ENCODE measurements at places on chromosomes 13 and 19.

- DNase-seq = no peak
Observed at GRCh38 chr19:50838239-50838638, 4.9 kb upstream of the KLK15 start.

DNA sequence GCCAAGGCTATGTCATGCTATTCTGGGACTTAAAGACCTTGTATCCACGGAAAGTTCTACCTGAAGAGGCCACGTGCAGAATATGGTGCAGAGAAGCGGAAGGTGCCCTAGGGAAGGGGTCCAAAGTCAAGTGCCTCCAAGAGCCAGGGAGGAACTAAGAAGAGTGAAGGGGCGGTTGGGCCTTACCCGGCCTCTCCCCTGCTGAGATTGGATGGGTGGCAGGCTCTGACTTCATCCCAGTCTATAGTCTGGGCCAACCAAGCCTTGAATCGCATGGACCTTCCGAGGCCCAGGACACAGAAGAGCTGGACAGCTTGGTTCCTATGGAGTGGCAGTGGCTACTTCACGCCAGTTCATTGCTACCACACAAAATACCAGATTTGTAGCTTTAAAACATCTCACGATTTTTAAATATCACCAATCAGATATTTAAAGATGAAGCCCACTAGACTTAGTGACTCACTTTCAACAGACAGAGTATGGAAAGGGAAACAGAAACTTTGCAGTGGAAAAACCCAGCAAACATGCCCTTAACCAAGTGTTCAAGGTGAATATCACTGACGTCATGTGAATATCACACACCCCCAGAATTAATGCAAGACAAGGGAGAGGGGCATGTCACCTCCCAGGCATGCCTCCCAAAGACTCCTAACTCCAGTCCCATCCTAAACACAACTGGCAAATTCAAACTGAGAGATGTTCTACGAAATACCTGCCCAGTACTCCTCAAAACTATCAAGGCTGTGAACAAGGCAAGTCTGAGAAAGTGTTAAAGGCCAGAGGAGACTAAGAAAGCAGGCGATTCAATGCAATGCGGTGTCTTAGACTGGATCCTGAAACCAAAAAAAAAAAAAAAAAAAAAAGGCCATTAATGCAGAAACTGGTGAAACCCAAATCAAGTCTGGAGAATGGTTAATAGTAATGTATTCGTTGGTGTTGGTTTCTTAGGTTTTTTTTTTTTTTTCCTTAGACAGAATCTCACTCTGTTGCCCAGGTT is 10.2 kb downstream of the C19orf12 start:
- no peak for DNase-seq

DNA sequence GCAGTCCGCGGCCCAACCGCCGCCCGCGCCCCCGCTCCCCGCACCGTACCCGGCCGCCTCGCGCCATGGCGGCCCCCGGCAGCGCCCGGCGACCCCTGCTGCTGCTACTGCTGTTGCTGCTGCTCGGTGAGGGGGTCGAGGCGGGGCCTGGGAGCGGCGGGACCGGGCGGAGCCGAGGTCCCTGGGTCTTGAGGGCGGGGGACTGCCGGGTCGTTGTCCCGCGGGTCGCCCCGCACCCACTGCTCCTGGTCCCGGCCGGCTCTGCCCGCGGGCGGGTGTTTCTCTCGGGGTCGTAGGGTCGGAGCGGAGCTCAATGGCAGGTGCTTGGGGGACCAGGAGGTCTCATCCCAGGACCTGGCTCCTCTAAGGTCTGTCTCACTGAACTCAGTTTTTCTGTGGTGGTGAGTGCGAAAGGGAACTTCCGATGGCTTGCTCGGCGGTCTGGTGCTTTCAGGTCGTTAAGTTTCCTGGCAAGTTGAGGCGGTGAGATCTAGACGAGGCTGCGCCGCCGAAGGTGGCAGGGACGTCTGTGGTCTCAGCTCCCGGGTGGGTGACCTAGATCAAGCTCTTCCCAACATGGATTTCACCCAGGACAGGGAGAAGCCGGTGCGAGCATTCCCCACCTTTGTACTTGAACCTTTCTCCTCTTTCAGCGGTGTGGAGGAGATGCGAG is 467 bp downstream of the LAMP1 start:
- peak; percentile 61 for DNase-seq

DNA sequence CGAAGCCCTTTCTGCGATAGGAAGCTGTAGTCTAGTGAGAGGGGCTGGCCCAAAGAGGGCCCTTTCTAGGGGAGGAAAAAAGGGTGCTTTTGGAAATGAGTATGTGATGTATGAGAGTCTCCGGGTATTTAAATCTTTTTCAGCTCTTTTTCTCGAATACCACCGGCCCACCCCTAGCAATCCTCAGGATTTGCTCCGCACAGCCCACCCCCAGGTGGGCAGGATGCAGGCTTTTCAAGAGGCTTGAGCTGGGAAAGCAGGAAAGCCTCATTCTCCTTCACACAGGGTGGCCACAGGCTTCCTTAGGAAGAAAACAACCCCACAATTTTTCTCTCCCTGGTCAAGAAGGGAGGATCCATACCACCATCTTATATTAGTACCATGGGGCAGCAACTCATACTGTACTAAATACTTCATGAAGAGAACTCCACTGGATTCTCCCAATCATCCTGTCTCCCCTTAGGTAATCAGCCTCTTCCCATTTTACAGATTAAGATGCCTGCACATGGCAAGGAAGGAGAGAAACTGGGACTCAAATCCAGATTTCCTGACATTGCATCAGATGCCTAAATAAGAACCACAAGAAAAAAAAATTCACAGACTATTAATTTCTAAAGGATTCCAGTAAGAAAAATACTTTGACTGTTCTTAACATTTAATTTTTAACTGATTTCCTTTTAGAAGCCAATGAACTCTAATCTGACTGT is 84.4 kb downstream of the STK24 start:
- DNase-seq = no peak

- DNase-seq = no peak
Observed at GRCh38 chr13:106440866-106441265, 94.6 kb downstream of the EFNB2 start.

DNA sequence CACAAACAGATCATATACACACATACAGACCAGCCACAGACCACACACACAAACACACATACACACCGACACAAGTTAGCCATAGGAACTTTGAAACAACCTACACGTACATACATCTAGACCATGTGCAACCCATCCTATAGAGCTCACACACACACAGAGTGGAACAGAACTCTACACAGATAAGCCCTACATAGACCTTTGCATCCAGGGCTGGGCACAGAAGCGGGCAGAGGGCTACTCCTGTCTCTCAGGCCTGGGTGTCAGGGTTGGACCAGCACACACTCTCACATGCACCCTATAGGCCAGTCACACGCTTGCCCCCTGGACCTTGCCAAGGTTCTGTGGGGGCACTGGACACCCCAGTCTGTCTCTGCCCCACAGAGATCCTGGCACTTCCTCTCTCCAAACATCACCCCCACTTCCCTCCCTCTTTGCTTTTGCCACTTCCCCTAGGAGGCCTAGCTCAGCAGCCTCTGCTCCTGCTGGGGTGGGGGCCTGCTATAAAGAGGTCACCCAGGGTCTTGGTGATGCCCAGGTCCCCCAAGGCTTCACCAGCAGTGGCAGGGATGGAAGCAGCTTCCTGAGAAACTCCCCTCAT is 5.8 kb upstream of the JUNB start:
- DNase-seq = no peak

GRCh38 chr13:101712026-101712348 is 259.5 kb downstream of the ITGBL1 start:
- no peak for DNase-seq

GRCh38 chr13:111344471-111345191 is 24.2 kb downstream of the TEX29 start:
- DNase-seq = no peak

- peak; percentile 86 for DNase-seq
Observed at GRCh38 chr19:52007806-52008557, at the start of gene ZNF615. TSS of gene ZNF615 (minus strand) at chr19:52008211. CDS start at chr19:52003711, 4,500 bp downstream.

DNA sequence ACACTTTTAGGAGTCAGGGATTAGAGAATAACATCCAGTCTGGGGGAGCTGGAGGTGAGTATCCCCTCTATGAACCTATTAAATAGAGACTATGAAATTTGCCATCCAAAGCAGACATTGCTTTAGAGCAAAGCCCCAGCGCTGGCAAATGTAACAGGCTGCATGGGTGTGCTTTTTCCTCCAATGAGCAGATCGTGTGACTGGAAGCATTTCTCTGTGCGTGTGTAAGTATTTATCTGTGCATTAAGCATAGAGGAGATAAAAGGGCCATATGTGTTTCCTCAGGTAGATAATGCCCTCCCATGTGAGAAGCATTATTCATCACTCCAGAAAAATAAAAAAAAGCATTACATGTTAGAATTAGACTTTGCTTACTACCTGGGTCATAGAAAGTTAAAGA is 924 bp downstream of the TNFSF13B start:
- peak; percentile 5 for DNase-seq

DNA sequence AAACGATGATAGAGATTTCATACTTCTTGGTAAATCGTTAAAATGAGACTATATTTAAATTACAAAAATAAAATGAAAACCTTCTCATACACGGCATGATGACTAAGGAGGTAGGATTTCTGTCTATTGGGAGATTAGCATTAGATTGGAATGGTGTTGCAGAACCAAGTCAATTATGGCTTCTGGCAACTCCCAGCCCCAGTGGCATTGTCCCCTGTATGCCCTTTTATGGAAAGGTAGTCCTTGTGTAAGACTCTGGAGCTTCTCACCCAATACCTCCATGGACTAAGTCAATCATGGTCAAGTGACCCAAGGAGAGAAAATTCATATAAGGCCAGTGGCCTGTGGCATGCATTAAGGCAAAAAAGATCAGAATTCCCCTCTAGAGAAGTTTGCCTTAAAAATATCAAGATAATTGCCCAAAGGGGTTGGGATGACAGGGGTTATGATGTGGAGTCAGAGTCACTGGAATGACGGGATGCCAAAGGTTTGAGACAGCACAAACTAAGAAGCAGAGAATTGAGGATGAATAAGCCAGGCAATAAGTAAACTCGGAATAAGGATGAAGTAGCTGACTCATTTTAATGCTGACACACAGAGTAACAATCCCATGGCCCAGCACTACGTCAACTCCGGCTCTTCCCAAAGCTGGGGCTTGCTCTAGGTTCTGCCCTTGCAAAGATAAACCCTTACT is 57.8 kb upstream of the POSTN start:
- DNase-seq = no peak

GRCh38 chr13:73228546-73228945 is 169.7 kb downstream of the KLF5 start:
- peak; percentile 14 for DNase-seq

DNA sequence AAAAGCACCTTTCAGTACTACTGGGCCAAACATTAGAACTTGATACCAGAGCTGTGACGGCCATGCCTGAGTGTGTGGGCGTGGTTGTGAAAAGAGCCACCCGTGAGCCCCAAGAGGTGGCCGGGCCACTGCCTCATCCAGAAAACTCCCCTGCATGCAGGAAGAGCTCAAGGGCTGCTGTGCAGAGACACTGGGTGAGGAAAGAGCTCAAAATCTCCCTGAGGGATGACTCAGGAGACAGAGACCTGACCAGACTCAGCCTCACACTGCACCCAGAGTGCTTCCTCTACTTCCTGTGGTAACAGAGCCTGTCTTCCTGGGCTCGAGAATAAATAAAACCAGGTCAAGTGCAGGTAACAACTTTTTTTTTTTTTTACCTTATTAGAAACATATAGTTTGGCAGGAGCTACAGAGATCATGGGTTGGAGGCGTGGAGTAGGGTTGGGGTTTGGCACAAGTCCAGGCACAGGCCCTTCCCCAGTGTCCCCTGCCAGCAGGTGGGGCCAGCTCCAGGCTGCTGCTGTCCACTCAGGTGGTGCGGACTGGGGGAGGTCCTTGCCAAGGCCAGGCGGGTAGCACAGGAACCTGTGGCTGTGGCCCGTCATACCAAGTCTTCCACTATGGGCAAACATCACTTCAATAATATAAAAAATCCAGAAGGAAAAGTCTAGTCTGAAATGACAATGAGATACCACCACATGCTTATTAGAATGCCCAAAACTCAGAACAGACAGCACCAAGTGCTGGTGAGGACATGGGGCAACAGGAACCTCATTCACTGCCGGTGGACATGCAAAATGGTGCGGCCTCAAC is 25.5 kb downstream of the ELL start:
- DNase-seq = peak; percentile 96

- DNase-seq = no peak
Observed at GRCh38 chr19:16860118-16860517, 28.7 kb upstream of the F2RL3 start.

GRCh38 chr13:35978607-35979316 is 152.4 kb downstream of the DCLK1 start:
- DNase-seq = peak; percentile 7

- DNase-seq = no peak
Observed at GRCh38 chr13:85417807-85418206, 381.4 kb downstream of the SLITRK6 start.

GRCh38 chr19:41302624-41303351 is 7.2 kb upstream of the CCDC97 start:
- DNase-seq = peak; percentile 73

- DNase-seq = no peak
Observed at GRCh38 chr13:97883396-97883795, 70.1 kb upstream of the IPO5 start.

DNA sequence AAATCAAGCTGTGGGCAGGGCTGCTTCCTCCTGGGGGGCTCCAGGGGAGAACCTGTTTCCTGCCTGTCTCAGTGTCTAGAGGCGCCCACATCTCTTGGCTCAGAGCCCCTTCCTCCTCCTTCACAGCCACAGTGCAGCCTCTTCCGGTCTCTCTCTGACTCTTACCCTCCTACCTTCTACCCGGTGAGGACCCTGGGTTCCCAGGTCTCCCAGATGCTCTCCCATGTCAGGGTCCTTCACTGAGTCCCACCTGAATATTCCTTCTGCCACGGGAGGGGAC is 153.1 kb downstream of the KDM4B start:
- no peak for DNase-seq

DNA sequence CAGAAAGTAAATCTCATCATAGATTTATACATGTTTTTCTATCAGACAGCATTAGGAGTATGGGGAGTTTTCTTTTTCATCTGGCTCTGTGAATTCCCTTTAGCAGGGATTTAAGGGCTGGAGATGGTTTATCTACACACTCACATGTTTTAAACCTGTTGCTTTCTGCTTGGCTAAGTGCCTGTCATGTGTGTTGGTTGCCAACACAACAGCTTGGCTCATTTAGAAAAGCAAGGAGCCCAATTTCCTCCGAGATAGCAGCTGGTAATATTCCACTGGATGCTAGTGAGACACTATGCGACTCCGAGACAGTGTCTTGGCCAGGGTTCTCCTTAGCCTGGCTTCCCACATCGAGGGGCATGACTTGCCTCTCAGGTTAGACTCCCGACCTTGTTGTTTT is 83.3 kb downstream of the KLF5 start:
- no peak for DNase-seq

GRCh38 chr19:30555075-30555790 is 183.0 kb downstream of the ZNF536 start:
- no peak for DNase-seq

- no peak for DNase-seq
Observed at GRCh38 chr13:110347535-110348308, 40.6 kb downstream of the COL4A2 start.

DNA sequence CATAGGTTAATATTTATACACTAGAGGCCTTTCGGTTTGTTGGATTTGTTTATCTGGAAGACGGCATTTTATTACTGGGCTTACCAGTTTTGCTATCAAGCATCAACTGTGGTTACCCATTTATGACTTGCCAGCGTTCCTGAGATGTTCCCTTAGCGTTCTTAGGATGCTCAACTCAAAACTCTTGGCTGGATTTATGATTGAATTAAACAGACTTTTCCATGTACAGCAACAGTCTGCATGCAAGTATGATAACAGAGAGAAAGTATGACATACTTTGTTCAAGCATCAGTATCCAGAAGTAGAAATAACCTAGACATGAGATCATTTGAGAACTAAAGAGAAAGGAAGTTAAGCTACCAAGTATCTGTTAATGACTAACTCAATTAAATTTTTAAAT is 29.9 kb upstream of the RNF113B start:
- DNase-seq = no peak

All from CD4-positive, alpha-beta memory T cell (primary cell).